ENCODE measurements at places on chromosomes 7 and 10.

DNA sequence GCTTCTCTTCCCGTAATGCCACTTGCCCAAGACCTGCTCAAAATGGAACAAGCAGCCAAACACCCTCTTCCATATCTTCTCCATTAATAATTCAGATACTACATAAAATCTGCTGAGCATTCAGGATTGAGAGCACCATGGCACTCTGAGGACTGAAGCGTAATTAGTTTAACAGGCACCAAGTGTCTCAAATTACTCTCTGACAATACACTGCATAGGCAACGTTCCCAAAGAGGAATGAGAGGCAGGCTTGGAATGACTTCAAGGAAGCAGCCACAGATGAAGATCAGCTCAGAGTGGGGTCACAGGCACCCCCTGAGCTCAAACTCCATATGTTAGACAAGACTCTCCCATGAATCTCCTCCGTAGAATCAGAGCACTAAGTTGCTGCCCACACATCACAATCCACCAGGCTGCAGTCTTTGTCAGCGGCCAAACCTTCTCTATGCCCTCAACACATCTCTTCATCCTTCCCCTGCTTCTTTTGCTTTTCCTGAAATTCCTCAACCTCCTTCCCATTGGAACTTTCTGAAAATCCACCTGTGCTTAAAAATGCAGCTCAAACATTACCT, 4.7 kb upstream of the ABLIM1 start:
- DNase-seq = no peak

- DNase-seq = no peak
Observed at GRCh38 chr7:131489196-131489595, 67.2 kb downstream of the PODXL start.

GRCh38 chr10:7401782-7402181, 9.1 kb downstream of the SFMBT2 start:
- no peak for DNase-seq

GRCh38 chr10:124686707-124687376, 57.3 kb downstream of the FAM53B start:
- DNase-seq = no peak

DNA sequence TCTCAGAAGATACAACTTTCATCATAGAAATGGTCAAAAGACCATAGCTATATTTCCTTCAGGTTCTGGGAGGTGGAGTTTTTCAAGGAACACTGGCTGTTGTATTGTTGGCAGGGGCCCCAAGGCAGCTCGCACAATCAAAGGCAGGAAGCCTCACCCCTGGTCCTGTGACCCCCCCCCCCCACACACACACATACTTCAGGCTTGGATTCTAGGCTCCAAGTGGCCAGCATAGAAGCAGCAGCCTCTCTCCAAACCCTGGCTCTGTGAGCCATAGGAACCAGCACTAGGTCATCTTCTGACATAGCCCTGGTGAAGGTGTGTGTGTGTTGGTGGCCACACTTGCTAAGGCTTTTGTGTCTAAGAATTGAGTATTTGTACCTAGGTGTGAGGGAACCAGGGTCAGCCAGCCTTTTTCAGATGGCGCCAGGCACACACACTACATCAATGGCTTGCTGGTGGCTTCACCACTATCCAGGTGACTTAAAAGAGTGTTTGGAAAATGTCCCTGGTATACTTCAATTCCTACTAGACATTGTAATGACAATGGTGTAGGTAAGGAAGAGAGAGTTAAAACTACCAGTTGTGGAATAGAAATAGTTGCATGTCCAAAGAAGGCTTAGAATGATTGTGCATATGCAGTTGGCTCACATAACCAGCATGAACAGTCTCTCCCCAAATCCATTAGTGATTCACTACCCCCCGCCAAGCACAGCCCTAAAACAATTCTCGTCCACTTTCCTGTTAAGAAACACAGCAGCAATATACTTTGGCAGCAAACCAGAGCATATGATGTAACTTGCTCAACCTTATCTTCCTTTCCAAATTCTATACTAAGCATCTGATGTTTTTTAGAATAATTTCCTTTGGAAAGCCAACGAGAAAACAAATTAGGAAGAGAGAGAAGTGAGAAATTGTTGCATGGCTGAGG, 91.3 kb downstream of the AVL9 start:
- DNase-seq = no peak

- no peak for DNase-seq
Observed at GRCh38 chr7:100483090-100483721, 521 bp upstream of the NYAP1 start.

- no peak for DNase-seq
Observed at GRCh38 chr10:16663444-16663843, 141.8 kb upstream of the C1QL3 start.

Data from NCI-H526 (cell line).